Activated T-cell treated with anti-CD3 and anti-CD28 coated beads, Interleukin-2, amount 50 U/mL, for 1 hour (primary cell): ENCODE measurements at places on chromosomes 7 and 10.
A peak's percentile ranks its signal among the peaks of the same experiment; 100 is the strongest.

DNA sequence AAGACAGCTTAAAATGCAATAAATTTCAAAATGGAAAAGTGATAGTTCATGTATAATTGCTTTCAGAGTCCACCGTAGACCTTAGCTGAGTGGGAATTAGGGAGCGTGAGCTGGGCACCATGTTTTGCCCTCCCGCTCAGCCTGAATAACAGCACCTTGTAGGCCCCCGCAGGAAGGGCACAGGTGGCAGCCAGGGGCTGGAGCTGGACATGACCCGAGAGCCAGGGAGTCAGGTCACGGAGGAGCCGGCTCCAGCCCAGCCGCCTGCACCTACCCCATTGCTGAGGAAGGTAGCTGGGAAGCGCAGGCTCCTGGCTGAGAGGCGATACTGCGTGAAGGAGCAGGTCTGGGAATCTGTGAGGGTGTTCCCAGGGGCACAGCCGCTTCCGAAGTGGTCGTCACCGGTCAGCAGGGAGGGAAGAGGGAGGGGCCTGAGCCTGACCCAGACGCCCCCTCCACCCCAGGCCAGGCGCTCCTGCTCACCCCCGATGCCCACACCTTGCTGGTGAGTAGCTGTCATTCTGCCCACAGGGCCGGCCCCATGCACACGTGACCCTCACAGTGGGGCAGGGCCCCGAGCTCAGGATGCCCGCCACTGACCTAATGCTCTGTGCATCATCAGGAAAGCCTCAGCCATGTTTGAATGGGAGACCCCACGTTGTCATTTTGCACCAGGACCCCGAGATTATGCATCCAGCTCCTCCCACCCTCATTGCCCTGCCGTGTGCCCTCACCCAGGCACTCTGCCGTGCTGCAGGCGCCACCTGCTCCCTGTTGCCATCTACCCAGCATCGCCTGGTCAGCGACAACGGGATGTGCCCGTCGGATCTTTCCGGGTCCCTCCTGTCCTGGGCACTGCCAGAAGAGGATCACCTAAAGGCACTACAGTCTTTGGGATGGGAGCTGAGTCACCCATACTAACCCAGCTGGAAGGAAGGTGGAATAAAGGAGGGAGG, 129.2 kb upstream of the TCERG1L start:
- DNase-seq = no peak

- no peak for DNase-seq
Observed at GRCh38 chr10:13839430-13839990, 252.7 kb downstream of the PRPF18 start.

DNA sequence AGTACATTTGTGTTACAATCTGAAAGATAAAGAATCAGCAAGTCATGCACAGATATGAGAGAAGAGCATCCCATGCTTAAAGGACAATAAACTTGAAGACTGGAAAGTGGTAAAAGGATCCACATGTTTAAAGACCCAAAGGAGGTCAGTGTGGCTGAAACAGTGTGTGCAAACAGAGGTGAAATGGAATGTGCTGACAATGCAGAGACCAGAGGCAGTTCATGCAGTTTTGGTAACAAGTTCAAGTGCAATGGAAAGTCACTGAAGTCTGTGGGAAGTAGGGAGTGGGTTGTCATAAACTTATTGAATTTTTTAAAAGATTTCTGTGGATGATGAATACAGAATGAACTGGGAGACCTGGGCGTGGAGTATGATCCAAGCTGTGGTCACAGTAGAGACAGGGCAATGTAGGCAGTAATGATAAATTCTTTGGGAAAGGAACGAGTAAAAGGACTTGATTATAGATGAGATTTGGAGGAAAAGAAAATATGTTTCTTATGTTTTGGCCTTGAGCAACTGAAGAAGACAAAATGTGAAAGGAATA, 408.0 kb downstream of the HGF start:
- no peak for DNase-seq

GRCh38 chr10:12308736-12309375, 40.5 kb upstream of the CAMK1D start:
- no peak for DNase-seq

DNA sequence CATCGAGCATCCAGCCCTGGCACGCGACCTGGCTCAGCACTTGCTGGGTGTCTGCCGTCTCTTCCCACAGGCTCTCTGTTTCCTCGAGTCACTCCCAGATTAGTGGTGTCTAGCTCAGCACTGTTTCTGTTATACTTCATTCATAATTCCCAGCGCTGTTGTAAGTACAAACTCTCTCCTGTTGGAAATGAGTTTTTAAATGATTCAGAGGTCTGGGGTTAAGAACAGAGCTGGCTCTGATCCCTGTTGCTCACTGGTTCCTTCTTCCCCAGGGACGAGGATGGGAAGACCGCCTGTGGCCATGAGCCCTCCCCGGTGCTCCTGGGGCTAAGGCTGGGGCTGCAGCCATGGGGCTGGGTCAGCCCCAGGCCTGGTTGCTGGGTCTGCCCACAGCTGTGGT, 17.3 kb upstream of the C10orf95 start:
- no peak for DNase-seq

GRCh38 chr10:14617852-14618251, 156.8 kb downstream of the FAM107B start:
- DNase-seq = no peak

GRCh38 chr10:86385806-86386205, 19.2 kb upstream of the GRID1 start:
- DNase-seq = no peak

- DNase-seq = peak; percentile 15
Observed at GRCh38 chr10:124996127-124996853, 54.4 kb downstream of the ZRANB1 start.

GRCh38 chr10:101807158-101807557, 11.1 kb downstream of the OGA start:
- DNase-seq = no peak

- DNase-seq = no peak
Observed at GRCh38 chr7:130943336-130943901, 209.4 kb upstream of the KLF14 start.

GRCh38 chr7:140033779-140034363, 28.9 kb downstream of the PARP12 start:
- no peak for DNase-seq

DNA sequence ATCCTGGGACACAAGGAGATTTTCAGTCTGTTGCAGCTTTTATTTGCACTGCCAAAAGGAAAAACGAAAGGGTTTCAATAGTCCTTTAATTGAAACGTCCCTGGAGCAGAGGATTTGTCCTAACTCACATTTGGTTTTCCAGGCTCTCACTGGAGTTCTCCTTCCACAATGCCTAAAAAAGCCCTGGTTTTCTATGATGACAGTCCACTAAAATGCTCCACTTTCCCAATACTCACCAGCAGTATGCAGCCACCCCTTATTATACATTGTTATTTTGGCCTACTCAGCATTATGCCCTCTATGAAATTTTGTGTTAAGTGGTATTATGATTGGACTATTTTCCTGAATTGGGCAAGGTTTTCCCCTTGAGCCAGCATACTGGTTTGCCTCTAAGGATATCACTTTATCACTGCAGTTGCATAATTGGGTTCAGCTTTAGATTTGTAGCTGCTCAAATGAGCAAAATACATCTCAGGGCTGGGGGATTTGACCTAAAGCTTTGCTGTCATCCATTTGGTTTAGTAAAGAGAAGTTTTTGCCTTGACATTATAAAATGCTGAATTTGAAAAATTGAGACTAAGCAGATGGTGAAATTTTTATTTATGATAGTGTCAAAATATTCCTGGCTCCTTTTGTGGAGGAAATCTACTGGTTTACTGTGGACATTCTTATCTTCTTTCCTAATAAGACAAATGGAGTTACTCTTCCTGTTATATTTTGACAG, 239.2 kb downstream of the RNLS start:
- no peak for DNase-seq

GRCh38 chr10:131573256-131573655, 261.7 kb upstream of the TCERG1L start:
- no peak for DNase-seq

- DNase-seq = no peak
Observed at GRCh38 chr7:31850066-31850465, 163.1 kb downstream of the PPP1R17 start.

- no peak for DNase-seq
Observed at GRCh38 chr10:62985807-62986600, 147.1 kb upstream of the NRBF2 start.

GRCh38 chr7:99398891-99399445, 9.4 kb downstream of the PDAP1 start:
- DNase-seq = no peak

- DNase-seq = no peak
Observed at GRCh38 chr10:31867646-31868045, 61.0 kb downstream of the ARHGAP12 start.

GRCh38 chr7:70446448-70447143, 685.3 kb upstream of the GALNT17 start:
- no peak for DNase-seq

GRCh38 chr10:92757066-92757710, 67.4 kb downstream of the HHEX start:
- DNase-seq = no peak

- DNase-seq = peak; percentile 76
Observed at GRCh38 chr7:139095194-139095659, 14.3 kb downstream of the ZC3HAV1 start.

GRCh38 chr7:272631-273030, 17.3 kb upstream of the FOXL3 start:
- no peak for DNase-seq

- no peak for DNase-seq
Observed at GRCh38 chr10:99007457-99007856, 228.2 kb downstream of the HPSE2 start.

GRCh38 chr10:70500812-70501301, 22.3 kb downstream of the PALD1 start:
- no peak for DNase-seq
